ENCODE measurements at places on chromosomes 5 and 9. TPM values are rescaled to one million over a fixed set of nuclear protein-coding genes. Genes with fewer than 3 reads are reported as not detected.

SLC36A2 gene
- total RNA-seq, result not detected

PPIP5K2 gene
- 50.4 TPM for total RNA-seq

KIAA0825 gene
- 2.2 TPM for total RNA-seq

PPP2R2B gene
- total RNA-seq, result 0.80 TPM

WHRN gene
- total RNA-seq, result 7.0 TPM

CD72 gene
- 3.3 TPM for total RNA-seq

RANBP17 gene
- 17.6 TPM for total RNA-seq

TUSC1 gene
- total RNA-seq, result 12.2 TPM

DNA sequence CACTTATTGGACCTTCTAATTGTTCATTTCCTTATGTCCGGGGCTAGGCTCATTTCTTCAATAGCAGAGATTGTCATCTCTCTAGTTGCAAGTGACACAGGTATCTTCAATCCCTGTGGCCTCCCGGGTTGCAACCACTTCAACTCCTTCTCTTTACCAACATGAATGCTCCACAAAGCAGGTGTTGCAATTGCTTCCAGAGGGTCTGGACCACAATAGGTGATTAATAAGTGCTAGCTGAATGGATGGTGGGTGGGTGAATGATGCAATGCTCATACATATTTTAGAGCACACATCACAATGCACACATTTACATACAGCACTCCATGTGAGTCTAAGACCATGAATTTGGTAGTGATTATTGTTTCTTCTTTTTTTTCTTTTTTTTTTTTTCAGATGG is 2.6 kb downstream of the CEMIP2 start:
- no peak for DNase-seq

DNA sequence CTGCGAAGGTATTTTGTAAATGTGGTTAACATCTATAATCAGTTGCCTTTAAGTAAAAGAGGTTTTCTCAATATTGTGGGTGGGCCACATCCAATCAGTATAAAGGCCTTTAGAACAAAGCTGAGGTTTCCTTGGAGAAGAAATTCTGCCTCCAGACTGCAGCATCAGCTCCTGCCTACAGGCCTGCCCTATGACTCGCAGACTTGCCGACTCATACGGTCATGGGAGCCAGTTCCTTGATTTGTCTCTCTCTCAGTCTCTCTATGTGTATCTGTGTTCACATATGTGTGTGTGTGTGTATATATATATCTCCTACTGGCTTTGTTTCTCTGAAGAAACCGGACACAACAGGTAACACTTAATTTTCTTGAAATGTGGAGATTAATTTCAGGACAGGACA is 45.3 kb downstream of the SLC36A1 start:
- DNase-seq, result no peak

GRCh38 chr5:33312571-33313549 is 127.9 kb upstream of the TARS1 start:
- DNase-seq, result no peak

GRCh38 chr5:135669416-135669815 is 90.6 kb upstream of the CXCL14 start:
- no peak for DNase-seq

DNA sequence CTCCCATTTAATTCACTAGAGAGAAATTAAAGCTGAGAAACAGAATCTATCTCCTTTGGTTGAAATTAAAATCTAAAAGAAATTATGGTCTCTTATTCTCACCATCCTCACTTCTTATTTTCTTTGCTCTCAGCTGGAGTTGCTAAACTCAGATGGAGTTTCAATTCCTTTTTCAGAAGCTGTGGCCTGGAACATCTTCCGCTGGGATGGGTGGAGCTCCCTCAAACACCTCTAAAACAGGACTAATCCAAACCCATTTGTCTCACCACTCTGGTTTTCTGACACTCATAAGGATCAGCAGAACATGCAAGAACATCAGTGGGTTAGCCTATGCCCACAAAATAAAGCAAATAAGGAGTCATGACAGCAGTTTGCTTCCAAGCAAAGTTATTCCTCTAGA is 39.6 kb upstream of the CEP78 start:
- no peak for DNase-seq

DNA sequence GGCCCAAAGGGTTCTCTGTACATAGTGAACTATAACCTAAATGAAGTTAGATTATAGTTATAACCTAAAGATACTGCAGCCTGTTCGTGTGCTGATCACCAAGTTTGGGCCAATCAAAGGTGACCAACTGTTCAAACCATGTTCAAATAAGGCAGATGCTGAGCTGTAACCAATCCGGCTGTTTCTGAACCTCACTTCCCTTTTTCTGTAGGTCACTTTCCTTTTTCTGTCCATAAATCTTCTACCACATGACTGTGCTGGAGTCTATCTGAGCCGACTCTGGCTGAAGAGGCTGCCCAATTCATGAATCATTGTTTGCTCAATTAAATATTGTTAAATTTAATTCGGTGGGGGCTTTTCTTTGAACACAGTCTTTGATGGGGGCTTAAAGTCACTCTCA is 1920.2 kb downstream of the MAT2B start:
- DNase-seq, result no peak

GRCh38 chr5:180605554-180606214 is 14.4 kb upstream of the SCGB3A1 start:
- peak; percentile 90 for DNase-seq

- peak; percentile 29 for DNase-seq
Observed at GRCh38 chr5:148910216-148910615, 83.8 kb downstream of the ADRB2 start.

- DNase-seq, result no peak
Observed at GRCh38 chr9:114461468-114461867, 43.8 kb downstream of the WHRN start.
